ENCODE measurements at places on chromosomes 1 and 21.

GRCh38 chr1:227947676-227948492, at the start of gene WNT9A:
Gene WNT9A (minus strand): TSS chr1:227947932. CDS start chr1:227947887, 45 bp downstream.
- no peak for DNase-seq

GRCh38 chr1:98478121-98478520, 183.4 kb upstream of the SNX7 start:
- no peak for DNase-seq

DNA sequence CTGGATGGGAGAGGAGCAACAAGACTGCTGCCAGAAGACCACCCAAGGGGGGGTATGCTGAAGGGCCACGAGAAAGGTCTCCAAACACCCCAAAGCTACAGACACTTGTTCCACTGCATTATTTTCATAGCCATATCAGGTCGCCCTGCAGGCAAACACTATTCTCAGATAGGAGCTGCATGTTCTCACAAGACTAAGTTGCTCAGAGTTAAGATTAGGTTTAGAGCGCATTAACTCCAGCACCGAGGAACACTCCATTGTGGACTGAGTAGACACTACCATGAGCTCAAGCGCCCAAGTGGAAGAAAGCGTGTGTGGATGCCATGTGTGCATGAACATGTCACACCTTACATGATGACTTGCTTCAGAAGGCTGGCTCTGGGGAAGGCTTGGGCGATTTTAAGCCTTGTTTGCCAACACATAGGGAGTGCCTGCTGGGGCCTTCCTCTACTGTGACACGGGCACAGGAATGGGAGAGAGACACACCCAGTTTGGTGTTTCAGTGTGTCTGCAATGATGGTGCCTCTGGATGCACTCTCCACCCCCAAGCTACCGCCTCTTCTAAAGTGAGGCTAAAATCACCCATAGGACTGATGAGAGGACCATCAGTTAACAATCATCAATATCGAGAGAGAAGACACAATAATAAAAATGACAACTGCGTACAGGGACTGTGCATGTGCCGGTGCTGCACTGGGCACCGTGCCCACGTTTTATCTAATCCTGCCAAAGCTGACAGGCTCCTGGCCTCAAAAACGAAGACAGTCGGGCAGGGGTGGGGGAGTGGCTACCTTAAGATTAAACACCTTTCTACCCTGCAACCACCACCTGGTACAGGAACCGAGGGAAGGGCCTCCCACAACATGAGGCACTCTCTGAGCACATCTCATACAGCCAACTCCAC, 34.9 kb downstream of the SSBP3 start:
- no peak for DNase-seq

GRCh38 chr1:235102993-235103411, 25.6 kb downstream of the TOMM20 start:
- no peak for DNase-seq

DNA sequence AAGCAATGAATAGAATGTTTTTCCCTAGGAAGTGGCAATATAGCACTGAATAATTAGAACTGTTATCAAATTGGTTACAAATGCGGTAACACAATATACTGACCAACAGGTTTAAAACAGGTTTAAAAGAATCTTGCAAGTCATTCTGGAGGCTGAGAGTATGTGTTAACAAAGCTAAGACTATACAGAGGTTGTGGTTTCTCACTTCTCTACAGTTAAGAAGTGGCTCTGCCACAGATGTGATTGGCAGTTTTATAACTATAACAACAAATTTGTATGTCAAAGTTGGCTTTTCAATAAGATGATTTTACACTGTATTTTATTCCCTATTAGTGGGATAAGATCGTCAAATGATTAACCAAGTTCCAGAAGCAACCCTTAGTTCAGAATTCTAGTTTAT, 7.1 kb downstream of the ANGEL2 start:
- DNase-seq = no peak

GRCh38 chr1:181255270-181255929, 166.9 kb downstream of the IER5 start:
- no peak for DNase-seq

- DNase-seq = no peak
Observed at GRCh38 chr1:242456726-242457269, 67.7 kb downstream of the PLD5 start.

DNA sequence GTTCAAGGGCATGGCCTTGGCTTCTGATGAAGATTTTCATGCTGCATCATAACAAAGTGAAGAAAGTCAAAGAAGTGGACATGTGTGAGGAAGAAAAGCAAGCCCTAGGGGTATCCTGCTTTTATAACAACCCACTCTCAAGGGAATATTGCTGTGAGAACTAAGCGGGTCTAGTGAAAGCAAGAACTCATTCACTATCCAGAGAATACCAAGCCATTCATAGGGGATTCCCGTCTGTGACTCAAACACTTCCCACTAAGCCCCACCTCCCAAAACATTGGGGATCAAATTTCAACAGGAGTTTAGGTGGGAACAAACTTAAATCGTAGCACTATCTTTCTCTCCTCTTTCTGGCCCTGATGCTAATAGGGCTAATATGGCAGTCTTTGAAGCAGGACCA, 98.5 kb upstream of the CTTNBP2NL start:
- DNase-seq = no peak

- DNase-seq = no peak
Observed at GRCh38 chr1:57518496-57518895, 94.6 kb upstream of the DAB1 start.

DNA sequence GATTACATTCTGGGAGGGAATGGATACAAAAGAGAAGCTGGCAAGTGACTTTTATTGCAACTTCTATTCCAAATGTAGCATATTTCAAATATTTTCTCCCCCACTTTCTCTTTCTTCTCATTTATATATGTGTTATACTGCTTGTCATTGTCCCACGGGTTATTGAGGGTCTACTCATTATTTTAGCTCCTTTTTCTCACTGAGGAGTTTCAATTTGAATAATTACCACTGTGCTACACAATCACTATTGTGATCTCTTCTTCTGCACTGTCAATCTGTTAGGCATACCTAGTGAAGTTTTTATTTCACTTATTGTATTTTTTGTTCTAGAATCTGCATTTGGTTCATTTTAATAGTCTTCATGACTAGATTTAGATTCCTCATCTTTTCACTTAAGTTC, 339.7 kb downstream of the PTPRC start:
- no peak for DNase-seq

GRCh38 chr1:224722838-224723237, 106.7 kb downstream of the CNIH3 start:
- no peak for DNase-seq

DNA sequence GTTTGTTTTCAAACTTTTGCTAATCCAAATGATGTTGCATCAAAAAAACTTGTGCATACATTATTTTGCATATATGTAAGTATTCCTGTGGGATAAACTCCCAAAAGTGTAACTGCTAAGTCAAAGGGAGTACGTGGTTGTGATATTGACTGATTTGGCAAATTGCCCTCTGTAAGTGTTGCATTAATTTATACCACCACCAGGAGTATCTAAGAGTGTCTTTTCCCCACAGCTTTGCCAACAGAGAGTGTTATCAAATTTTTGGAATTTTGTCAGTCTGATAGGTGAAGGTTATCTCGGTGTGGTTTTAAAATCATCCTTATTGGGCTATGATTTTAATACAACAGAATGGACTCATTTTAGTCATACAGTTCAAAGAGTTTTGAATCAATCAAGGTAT, 30.1 kb upstream of the PARP1 start:
- DNase-seq = no peak

- peak; percentile 61 for DNase-seq
Observed at GRCh38 chr1:155078469-155079209, at the start of gene EFNA3. Gene EFNA3 (plus strand): TSS chr1:155078837. CDS start chr1:155078942, 105 bp downstream.

DNA sequence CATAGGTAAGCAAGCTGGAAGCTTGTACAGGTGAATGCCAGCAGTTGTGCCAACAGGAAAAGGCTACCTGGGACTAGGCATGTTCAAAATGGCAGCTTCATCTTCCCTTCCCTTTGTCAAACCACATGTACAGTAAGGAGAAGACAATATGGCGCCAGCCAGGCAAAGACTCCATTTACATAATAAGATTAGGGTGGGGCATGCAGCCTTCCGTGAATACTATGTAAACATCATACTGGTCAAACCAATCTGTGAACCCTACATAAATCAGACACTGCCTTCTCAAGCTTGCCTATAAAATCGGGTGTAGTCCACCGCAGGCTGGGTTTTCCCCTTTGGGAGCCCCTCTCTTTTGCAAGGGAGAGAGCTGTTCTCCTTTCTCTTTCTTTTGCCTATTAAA, 24.6 kb downstream of the ATF3 start:
- DNase-seq = no peak

- DNase-seq = no peak
Observed at GRCh38 chr1:48903291-48903690, 126.6 kb upstream of the BEND5 start.

GRCh38 chr1:98058676-98059075, 137.8 kb upstream of the DPYD start:
- no peak for DNase-seq

DNA sequence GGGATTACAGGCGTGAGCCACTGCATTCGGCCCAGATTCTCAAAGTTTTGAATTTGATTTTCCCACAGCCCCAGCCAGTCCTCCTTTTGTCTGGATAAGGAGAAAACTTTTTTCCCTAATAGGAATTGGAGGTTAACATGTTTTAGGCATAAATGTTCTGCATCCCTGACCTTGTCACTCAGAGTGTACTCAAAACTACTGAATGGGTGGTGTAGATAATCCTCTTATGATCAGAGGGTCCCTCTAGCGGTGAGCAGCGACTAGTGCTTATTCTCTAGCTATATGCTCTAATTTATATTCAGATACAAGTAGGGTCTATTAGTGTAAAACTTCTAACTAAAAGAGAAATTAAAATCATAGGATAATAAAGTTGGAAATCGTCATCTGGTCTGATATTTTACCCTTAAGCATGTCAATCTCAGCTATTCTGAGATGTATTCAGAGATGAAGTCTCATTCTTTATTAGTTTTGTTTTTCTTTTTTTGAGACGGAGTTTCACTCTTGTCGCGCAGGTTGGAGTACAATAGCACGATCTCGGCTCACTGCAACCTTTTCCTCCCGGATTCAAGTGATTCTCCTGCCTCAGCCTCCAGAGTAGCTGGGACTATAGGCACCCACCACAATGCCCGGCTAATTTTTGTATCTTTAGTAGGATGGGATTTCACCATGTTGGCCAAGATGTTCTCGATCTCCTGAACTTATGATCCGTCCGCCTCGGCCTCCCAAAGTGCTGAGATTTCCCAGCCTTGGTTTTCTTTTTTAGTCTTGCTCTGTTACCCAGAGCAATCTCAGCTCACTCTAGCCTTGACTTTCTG, 2.7 kb upstream of the PSMD4 start:
- DNase-seq = peak; percentile 48

- no peak for DNase-seq
Observed at GRCh38 chr1:234530672-234531071, 51.7 kb upstream of the TARBP1 start.

DNA sequence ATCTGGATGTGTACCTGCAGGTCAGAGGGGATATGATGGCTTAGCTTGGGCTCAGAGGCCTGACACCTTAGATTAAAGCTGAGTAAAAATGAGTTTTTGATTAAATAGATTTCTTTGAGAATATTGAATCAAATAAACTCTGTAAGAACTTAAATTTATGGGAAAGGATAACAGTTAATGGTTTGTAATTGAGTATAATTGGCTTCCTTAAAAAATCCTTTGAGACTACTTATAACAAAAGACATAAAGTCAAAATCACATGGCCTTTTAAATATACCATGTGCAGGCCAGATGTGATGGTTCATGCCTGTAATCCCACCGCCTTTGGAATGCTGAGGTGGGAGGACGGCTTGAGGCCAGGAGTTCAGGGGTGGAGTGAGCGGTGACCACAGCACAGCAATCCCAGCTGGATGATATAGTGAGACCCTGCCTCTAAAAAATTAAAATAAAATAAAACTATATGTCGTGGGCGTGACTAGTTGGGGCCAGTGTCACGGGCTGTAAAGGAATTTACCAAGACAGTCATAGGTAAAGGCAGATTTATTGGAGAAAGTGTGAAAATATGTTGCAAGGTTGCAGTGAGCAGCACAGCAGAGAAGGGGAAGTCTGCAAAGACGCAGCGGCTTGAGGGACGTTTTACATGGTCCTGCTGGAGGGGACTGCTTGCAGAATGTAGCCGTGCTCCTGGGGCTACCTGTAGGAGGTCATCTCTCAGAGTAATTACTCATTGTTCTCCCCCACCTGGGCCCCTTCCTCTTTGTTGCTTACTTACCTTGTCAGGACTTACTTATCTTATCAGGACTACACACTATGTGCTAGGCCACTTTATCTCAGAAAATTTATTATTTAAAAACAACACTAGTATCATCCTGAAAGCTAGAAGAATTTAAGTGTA, 122.3 kb downstream of the ZMYM4 start:
- DNase-seq = no peak

- no peak for DNase-seq
Observed at GRCh38 chr1:92029241-92029922, 403 bp upstream of the EPHX4 start.

- no peak for DNase-seq
Observed at GRCh38 chr1:211641044-211641800, 34.2 kb downstream of the NEK2 start.

- no peak for DNase-seq
Observed at GRCh38 chr21:42079008-42079938, 8.2 kb downstream of the UMODL1 start.

DNA sequence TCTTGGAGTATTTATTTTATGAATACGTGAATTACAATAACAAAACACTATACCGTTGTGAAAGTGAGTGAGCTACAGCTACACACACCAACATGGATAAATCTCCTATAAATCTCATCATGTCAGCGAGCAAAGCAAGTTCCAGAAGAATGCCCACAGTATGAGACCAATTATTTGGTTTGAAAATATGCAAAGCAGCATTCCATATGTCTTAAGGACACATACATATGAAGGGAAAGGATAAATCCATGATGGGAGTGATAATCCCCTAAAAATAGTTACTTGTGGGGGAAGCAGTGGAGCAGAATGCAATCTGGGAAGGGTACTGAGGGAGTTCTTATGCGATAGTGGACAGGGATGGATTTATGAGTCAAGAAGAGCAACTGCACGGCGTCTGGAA, 261.3 kb downstream of the DISC1 start:
- DNase-seq = no peak

- no peak for DNase-seq
Observed at GRCh38 chr1:64594446-64594845, 124.5 kb downstream of the CACHD1 start.

- DNase-seq = no peak
Observed at GRCh38 chr1:112316254-112316913, 79.6 kb upstream of the CTTNBP2NL start.

DNA sequence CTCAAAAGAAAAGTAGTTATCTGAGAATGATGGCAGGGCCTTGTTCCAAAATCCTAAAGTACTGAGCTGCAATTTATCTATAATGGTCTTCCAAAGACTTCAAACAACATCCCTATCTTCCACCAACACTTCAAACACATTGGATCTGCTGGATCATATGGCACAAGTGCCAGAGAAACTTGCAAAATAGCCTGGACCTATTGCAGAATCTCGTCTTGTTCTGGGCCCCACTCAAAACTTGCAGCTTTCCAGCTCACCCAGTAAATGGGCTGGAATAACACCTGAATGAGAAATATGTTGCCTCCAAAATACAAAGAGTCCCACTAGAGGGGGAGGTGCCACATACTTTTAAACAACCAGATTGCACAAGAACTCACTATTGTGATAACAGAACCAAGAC, 44.0 kb upstream of the PKN2 start:
- no peak for DNase-seq

- DNase-seq = no peak
Observed at GRCh38 chr1:110135246-110135645, 15.0 kb upstream of the SLC6A17 start.

- no peak for DNase-seq
Observed at GRCh38 chr1:66069976-66070876, 277.5 kb downstream of the PDE4B start.

- DNase-seq = no peak
Observed at GRCh38 chr21:42082501-42083360, 11.6 kb downstream of the UMODL1 start.

Measured in activated T-helper 1 cell treated with anti-CD3 and anti-CD28 coated beads, Interleukin-12 subunit alpha, Interleukin-12 subunit beta, Interleukin-2, Interleukin-4 antibody, amounts not matched to agents 30 ng/mL and 10 ng/mL and 1 ng/mL, durations not matched to agents 14 hours and 24 hours and 36 hours (primary cell).